Colonic mucosa (tissue), 4 donors: ENCODE measurements at places on chromosomes 3 and 15.

GRCh38 chr3:139797724-139798343 is 120.1 kb upstream of the NMNAT3 start:
- DNase-seq: peak; percentile 20

- DNase-seq: peak; percentile 79
Measured at GRCh38 chr3:193780810-193781478, 187.9 kb downstream of the OPA1 start.

DNA sequence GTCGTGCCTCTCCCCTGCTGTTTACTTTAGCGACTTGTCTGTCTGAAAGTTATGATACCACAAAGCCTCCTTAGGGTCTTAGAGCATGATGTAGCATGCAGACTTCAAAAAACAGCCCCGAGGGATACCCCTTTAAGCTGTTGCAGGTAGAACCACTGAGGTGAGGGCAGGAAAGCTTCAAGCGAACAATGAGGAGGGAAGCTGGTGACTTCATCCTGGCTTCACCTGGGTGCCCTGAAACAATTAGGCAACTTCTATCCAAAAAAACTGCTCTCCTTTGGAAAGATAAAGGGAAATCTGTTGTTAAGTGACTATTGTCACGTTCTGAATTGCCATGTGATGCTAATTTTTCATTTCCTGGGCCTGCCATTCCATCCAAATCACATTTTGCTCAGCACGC is 231.6 kb downstream of the SOX2 start:
- DNase-seq: no peak

- DNase-seq: no peak
Measured at GRCh38 chr15:85424154-85424553, 43.8 kb downstream of the AKAP13 start.

DNA sequence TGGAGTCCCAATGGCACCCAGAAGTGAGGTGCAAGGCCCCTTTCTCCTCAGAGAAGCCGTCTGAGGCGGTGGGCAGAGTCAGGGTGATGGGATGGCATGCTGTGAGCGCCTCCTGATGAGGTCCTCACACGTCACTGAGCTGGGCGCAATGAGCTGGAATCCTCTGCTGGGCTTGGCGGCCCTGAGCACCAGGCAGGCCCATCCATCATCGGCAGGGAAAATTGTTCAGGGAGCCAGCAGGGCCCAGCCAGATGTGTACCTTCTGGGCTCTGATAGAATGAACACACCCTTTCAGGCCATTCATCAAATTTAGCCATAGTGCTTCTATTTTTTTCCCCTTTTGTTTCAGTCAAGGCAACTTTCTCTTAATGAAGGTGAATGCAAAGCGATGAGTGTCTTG is 43.7 kb downstream of the FAM3D start:
- DNase-seq: no peak

- no peak for DNase-seq
Measured at GRCh38 chr3:175247629-175248028, 388.5 kb downstream of the NAALADL2 start.

DNA sequence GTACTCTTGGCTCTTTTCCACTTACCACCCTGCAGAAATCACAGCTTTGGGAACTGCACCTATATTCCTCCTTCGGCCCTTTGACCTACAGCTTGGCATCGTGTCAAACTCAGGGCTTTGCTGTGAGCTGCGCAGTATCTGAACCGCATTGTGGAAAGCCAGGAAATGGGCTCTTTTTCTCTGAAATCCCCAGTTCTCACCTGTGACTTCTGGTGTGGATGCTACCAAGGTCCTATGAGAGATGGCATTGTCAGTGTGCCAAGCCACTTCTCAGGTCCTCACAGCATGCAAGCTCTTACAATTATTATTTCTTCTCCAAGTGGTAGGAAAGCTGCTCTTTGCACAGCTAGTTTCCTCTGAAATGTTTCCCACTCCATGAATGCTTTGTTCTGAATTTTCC is 450.6 kb upstream of the TBL1XR1 start:
- DNase-seq: no peak

DNA sequence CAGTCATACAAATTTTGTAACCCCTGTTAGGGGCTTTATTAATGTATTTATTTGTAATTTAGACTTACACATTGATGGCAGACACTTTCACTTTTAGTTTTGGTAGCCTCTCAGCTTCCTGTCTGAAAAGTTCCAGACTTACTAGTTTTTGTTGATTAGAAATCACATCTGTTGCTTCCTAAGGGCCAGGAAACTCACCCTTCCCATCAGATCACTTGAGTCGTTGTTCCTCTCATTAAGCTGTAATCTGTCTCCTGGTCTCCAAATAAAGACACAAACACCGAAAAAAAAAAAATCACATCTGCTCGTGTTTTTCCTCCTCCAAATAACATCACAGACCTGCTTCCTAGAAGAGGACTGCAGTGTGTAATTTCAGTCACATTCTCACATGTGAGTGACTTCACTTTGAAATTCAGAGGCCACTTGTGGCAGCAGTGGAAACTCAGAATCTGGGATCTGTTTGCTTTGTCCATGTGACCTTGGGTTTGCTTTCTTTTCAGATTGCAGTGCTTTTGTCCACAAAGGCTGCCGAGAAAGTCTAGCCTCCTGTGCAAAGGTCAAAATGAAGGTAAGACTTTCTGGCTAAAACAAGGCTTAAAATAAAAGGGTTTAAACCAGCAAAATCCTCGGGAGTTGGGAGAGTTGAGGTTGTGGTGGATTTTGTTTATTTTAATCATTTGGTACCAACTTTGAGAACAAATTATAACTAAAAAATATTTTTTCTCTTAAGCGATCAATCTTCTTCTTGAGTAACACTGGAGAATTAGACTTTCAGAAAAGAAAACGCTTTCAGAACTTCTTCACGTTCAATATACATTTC is 87.0 kb downstream of the KLHL25 start:
- peak; percentile 52 for DNase-seq

GRCh38 chr3:122263058-122263457 is 62.0 kb upstream of the CSTA start:
- DNase-seq: no peak
